ENCODE measurements at places on chromosomes 1 and 21.

- DNase-seq = no peak
Observed at GRCh38 chr1:76496871-76497270, 370.4 kb upstream of the ST6GALNAC5 start.

GRCh38 chr1:4699376-4700301 is 45.2 kb downstream of the AJAP1 start:
- DNase-seq = no peak

GRCh38 chr21:41885341-41886024 is 6.3 kb upstream of the PRDM15 start:
- no peak for DNase-seq

- no peak for DNase-seq
Observed at GRCh38 chr1:151475175-151475574, 15.9 kb upstream of the POGZ start.

DNA sequence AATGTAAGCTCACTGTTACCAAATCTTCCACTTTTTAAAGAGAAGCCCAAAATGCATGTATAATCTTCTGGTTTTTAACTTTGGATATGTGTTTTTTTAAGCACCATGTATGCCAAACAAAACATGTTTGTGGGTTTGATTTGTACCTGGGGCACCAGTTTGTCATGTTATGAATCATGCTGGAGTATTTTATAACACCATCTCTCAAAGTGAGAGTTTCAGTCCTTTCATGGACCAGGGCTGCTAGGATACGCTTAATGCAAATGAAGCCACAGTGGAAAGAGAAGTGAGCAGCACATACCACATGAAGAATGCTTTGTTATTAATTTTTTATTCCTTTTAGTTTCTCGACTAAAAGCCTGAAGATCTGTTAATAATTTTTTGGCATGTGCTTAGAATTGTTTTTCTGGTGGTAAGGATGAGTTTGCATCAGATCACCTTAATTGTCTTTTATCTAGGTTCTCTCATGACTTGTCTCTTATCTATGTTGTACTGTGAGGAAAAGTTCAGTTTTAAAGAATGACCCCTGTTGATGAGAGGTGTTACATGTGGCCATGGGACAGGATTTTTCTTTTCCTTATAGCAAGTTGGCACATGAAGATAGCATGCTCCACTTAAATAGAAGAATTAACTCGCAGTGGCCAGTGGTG is 2.0 kb upstream of the RABGAP1L start:
- DNase-seq = peak; percentile 42

DNA sequence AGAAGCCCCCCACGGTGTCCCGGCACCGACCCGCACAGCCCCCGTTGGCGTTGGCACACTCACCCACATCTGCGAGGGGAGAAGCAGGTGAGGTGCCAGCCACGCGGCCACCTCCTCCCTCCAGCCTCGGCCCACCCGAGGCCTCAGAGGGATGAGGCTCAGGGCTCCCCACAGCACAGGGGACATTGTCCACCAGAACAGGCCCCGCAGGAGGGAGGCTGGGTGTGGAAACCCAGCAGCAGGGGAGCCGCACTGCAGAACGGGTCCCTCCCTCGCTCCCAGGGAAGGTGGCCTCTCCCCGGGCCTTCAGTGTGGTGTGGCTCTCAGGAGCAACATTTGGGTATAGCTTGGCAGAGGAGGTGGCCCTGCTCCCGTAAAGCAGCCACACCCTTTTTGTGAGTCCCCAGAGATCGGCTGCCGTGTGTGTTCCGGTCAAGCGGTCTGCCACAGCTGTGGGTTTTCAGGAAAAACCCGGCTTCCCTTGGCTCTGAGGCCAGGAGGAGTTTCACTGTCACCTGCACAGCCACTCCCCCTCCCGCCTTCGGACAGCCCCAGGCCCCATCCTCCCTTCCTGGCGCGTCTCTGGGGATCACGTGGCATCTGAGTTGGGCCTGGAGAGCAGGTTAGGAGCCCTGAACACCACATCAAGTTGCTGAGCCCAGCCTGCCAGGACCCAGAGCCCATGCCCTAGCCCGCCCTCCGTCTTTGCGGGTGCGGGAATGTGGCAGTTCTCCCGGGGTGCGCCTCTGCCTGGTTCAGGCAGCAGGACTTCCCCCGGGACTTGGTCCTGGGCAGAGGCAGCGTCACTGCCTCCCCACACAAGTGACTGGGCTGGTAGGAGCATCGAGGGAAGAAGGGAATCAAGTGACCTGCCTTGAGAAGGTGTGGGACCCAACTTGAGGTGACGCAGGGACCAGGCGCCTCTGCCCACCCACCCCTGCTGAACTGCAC is 64.0 kb downstream of the MEGF6 start:
- no peak for DNase-seq

DNA sequence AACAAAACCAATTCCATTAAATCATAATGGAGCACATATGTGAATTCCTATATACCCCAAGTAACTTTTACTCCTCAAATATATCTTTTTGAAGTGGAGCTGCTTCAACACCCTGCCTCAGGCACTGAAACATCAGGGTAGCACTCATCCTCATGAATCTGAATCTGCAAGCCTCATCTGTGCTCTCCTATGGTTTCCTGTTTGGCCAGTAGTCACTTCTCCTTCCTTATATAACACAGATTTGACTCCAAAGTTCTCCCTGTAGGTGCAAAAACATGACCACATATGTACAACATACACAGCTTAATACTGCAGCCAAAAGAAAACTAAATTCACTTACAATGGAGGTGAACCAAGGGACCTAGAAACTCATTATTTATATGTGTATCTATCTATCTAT is 7.2 kb downstream of the TRIT1 start:
- DNase-seq = no peak

DNA sequence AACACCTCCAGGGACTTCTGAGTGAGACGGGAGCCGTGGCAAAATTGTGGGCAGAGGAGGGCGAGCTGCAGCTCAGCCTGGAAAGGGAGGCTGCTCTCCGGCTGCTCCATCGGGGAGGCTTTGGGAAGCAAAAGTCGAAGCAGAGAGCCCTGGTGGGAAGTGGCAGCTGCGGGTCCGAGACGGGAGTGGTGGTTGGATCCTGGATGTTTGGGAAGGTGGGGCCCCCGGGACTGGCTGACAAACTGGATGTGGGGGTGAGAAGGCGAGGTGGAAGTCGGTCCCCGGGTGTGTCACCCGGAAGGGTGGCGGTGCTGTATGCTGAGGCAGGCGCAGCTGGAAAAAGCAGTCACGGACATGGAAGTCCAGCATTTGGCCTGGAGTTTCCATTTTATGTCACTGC is 52.1 kb downstream of the KCNAB2 start:
- no peak for DNase-seq

- DNase-seq = peak; percentile 58
Observed at GRCh38 chr1:206912445-206913095, 9.2 kb downstream of the FCMR start.

GRCh38 chr1:209405183-209405814 is 178.2 kb upstream of the CAMK1G start:
- no peak for DNase-seq

GRCh38 chr1:177427811-177428210 is 257.1 kb downstream of the BRINP2 start:
- DNase-seq = no peak

DNA sequence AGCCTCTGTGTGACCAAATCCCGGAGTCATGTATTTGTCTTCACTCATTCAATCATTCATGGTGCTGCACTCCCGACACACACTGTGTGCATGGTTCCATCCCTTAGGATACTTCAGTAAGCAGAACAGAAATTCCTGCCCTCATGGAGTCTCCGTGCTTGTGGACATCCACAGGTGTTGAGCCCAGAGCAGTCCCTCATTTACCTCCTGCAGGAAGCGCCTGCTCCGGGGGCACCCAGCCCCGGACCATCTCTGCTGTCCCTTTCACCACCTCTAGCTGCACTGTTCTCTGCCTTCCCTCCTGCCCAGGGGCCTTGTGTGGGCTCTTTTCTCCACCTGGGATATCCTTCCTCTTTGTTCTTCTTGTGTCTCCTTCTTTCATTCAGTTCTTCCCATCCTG is 9.5 kb upstream of the ZBTB21 start:
- no peak for DNase-seq

- DNase-seq = no peak
Observed at GRCh38 chr1:86138746-86139145, 17.8 kb downstream of the COL24A1 start.

GRCh38 chr1:45230537-45230936 is 24.1 kb upstream of the ZSWIM5 start:
- no peak for DNase-seq

- DNase-seq = no peak
Observed at GRCh38 chr1:216437603-216438002, 14.4 kb upstream of the USH2A start.

- no peak for DNase-seq
Observed at GRCh38 chr1:245156736-245157505, 2.1 kb downstream of the KIF26B start.

DNA sequence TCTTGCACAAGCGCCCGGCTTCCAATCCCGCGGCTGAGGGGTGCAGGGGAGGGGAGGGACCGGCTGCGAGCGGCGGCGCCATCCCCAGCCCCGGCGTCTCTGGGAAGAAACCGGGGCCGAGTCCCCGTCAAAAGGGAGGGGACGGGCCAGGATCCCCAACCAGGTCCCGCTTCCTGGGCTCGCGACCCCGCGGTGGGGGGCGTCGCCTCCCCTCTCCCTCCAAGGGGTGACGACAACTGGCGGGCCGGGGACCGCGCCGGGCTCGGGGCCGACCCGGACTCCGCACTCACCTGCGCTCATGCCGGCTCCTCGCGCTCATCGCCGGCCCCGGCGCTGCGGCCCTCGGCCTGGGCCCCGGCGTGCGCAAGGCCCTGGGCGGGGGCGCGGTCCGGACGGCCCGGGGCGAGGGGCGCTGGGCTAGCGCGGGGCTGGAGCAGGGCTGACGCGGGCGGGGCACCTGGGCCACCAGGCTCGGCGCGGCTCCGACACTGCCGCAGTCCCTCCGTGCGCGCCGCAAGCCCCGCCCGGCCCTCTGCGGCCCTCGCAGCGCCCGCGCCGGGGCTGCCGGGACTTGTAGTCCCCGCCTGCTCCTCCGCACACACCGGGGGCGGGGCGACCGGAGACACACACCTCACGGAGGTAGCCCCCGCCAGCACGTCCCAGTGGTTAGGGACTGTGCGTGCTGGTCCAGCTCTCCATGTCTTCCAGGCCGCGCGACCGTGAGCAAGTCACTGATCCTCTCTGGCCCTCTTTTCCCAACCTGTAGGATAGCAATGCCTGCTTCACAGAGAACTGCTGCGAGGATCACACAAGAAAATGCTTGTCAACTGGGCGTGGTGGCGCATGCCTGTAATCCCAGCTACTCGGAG is at the start of gene ATP13A2:
TSS of gene ATP13A2 (minus strand) at position 490 of the 869 bp plus-strand sequence. CDS start at position 300, 190 bp downstream.
- peak; percentile 65 for DNase-seq

DNA sequence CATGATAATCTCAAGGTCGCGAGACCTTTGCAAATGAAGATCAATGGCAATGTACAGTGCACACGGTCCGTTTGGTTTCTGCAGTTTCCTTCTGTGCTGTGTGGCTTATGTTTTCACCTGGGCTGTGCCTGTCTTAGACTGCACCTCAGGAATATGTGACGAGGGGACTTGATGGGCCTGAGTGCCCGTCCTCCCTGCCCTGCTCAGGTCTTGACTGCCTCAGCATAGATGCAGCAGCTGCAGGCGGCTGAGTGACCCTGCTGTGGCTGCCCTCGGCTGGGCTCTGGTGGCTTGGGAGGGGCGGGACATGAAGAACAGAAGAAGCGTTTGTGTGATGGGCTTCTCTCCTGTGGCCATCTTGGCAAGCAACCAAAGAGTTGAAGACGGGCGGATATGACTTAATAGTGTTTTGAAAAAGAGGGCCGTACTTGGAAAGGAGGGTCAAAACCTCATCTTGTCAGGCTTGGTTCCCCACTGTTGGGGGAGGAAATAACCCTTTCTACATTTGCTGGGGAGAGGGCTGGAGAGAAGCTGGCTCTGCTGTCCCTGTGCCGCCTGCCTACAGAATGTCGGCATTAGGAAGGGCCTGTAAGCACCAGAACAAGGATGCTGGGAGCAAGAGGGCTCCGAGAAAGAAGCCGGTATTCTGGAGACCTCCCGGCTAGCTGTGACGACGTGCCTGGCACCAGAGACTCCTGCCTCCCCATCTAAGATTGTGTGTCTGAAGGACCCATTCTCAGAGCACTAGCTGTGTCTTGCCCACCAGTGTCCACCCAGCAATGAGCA is 7.1 kb downstream of the MYBPHL start:
- no peak for DNase-seq
